A549 treated with AZD2906 at 1 μM for 4 hours (cell line): ENCODE measurements at places on chromosomes 3 and 15. TPM values are rescaled to one million over a fixed set of nuclear protein-coding genes. Genes with fewer than 3 reads are reported as not detected.

The GOLGA8O gene
- 0.24 to 0.51 TPM (median 0.30 TPM) in 5 replicates for total RNA-seq

The ZNF620 gene
- 1.4 to 2.1 TPM (median 1.8 TPM) in 5 replicates for total RNA-seq

The GOLGA8T gene
- 0.84 to 1.9 TPM (median 1.6 TPM) in 5 replicates for total RNA-seq

The TMPRSS7 gene
- total RNA-seq: 0.06 to 0.18 TPM (median 0.09 TPM) in 5 replicates

The CHST13 gene
- total RNA-seq: 0.31 to 1.0 TPM (median 0.91 TPM) in 5 replicates

The SYNPR gene
- not detected in 5 replicates for total RNA-seq

The NTRK3 gene
- total RNA-seq: 18.4 to 24.5 TPM (median 20.3 TPM) in 5 replicates

The ACKR2 gene
- total RNA-seq: 0.09 to 0.13 TPM (median 0.10 TPM) in 3 of 5 replicates, not detected in the others

The CPN2 gene
- total RNA-seq: not detected in 5 replicates

The TWF2 gene
- 63.1 to 70.9 TPM (median 65.7 TPM) in 5 replicates for total RNA-seq

The LRRC34 gene
- not detected in 5 replicates for total RNA-seq

The ZNF35 gene
- total RNA-seq: 5.1 to 6.7 TPM (median 5.2 TPM) in 5 replicates
